D721Med (cell line): ENCODE measurements at places on chromosomes 5 and 9.

- no peak for DNase-seq
Measured at GRCh38 chr5:115626445-115626823, 598 bp upstream of the TMED7 start.

DNA sequence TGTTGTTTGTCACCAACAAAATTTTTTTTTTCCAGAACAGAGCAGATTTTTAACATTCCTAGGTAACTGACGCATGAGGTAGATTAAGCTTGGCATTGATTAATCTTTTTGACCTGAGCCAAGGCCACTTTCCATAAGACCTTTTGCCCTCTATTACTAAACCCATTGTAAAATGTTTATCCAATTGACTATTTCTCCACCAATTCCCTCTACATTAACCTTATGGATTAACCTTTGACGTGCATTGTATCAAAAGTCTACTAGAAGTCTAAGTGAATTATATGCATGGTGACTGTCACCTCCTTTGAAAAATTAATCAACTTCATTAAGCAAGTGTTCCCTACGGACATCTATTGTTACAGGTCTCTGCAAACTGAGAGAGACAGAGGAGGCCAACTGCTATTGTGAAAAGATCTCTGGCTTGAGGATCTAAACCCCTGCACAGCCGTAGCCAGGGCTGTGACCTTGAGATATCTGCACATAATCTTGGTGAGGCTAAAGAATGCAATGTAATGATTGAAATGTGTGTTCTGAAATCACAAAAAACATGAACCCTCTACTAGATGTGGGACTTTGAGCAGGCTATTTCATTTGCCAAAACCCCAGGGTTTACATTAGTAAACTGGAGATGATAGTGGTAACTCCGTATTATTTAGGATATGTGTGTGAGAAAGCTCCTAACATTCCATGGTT is 632.2 kb downstream of the TLR4 start:
- no peak for DNase-seq

GRCh38 chr5:133469846-133470245 is 142.5 kb downstream of the FSTL4 start:
- no peak for DNase-seq

- DNase-seq: no peak
Measured at GRCh38 chr9:89372230-89372816, 54.0 kb downstream of the SECISBP2 start.

GRCh38 chr5:170307575-170308465 is 10.2 kb upstream of the LCP2 start:
- DNase-seq: no peak

- DNase-seq: no peak
Measured at GRCh38 chr9:86614871-86615849, 260.9 kb upstream of the TUT7 start.

DNA sequence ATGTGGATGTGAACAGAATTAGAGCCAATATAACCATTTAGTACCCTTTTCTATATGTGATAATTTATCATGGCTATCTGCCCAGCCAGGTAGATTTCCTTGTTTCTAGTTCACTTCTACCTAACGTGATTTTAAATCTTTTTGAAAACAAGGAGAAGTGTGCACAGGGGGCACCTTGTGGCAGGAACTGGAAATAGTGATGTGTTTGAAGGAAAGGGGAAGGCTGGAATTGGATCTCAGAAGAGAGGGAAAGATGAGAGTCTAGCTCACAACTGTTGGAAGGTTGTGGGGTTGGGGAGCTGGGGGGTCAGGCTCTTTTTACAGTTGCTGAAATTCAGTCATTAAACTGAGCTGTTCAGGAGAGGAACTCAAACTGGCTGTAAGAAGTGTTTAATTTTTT is 219.5 kb downstream of the KCTD16 start:
- DNase-seq: no peak

- no peak for DNase-seq
Measured at GRCh38 chr5:133253671-133254070, 201.9 kb downstream of the HSPA4 start.
